PC-9 (cell line): ENCODE measurements at places on chromosomes 3 and 15. TPM values are rescaled to one million over a fixed set of nuclear protein-coding genes. Genes with fewer than 3 reads are reported as not detected.

- no peak overlapping the region for H3K4me3 ChIP-seq
- H3K36me3 ChIP-seq: no peaks in the 10 kb centered on the region
- H3K4me1 ChIP-seq: no peaks in the 10 kb centered on the region
Measured at GRCh38 chr15:24877174-24877573, 77.6 kb upstream of the SNRPN start.

The CFAP161 gene
- total RNA-seq: 1.4 and 2.0 TPM in 2 replicates

The ACKR2 gene
- 1.0 and 2.9 TPM in 2 replicates for total RNA-seq

DNA sequence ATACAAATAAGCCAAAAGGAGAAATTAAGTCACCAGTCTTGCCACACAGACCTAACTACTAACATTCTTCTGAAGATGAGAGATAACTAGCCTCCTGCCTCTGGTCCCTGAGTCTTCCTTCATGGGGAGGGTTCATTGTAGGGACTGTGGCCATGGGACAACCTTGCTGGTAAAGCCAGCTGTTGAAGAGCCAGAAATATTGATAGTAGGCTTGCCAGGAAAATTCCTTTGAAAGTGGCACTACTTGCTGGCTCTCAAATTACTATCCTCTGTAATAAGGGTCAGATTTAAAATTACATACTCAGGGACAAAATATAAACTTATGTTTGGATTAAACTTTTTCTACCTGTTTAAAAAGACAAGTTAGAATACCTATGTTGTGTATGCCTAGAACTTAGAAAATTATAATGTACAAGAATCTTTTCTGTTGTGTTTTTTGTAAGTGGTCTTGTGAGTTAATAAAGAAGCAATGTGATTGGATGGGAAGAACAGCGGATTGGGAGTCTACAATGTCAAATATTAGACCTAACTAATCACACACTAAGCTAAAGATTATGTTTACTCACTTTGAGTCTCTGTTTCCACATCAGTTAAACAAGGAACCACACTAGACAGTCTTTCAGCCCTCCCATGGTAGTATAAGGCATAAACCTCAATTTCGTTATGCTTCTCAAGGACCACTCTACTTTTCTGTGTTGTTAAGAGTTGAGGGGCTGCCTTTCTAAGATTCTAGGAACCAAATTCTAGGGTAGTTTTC is 60.0 kb upstream of the TRIM71 start:
- H3K36me3 ChIP-seq: no peaks in the 10 kb centered on the region
- no peak for DNase-seq
- no peak overlapping the region for H3K27ac ChIP-seq
- H3K4me3 ChIP-seq: no peak overlapping the region
- H3K4me1 ChIP-seq: no peaks in the 10 kb centered on the region
- H3K27me3 ChIP-seq: no peaks in the 10 kb centered on the region

The C3orf49 gene
- total RNA-seq: not detected in 2 replicates

DNA sequence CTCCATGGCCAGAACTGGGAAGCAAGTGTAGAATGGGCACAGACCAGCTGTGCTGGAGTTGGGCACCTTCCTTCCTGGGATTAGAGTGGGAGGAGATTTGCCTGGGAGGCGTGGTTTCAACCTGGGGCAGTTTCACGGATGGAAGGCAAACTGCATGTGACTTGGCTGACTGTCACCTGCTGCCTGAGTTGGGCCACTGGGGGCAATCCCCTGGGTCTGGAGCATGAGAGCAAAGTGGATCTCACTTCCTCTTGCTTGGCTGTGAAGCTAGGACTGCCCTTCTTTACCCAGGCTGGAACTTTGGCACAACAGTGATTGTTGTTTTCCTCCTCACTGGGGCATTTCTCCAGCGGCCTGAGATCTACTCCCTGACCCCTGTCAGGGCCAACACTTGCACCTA is 1247.0 kb upstream of the EPHA6 start:
- H3K4me3 ChIP-seq: no peak overlapping the region
- H3K27me3 ChIP-seq: no peaks in the 10 kb centered on the region
- no peak overlapping the region for H3K27ac ChIP-seq
- no peaks in the 10 kb centered on the region for H3K36me3 ChIP-seq
- no peak for DNase-seq

DNA sequence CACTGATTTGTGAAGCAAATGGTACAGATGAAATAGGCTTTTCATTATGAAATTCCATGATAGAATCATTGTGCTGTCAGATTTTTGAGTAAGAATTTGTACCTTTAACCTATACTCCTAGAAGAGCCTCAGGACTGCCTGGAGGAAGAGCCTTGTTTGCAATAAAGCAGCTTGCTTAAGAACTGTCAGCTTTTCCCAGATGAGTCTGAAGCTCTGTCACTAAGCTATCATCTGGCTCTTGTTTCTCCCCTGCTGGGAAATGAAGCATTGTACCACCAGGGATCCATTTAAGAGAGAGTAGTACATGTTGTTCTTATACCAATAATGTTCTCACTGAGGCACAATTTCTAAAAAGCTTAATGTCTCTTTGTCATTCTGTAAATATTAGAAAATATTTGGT is 85.1 kb upstream of the FLNB start:
- H3K4me1 ChIP-seq: no peaks in the 10 kb centered on the region
- no peaks in the 10 kb centered on the region for H3K27me3 ChIP-seq
- peaks cover 8% of the 10 kb centered on the region; the same call in 1 of the 2 replicates for H3K36me3 ChIP-seq
- DNase-seq: no peak

DNA sequence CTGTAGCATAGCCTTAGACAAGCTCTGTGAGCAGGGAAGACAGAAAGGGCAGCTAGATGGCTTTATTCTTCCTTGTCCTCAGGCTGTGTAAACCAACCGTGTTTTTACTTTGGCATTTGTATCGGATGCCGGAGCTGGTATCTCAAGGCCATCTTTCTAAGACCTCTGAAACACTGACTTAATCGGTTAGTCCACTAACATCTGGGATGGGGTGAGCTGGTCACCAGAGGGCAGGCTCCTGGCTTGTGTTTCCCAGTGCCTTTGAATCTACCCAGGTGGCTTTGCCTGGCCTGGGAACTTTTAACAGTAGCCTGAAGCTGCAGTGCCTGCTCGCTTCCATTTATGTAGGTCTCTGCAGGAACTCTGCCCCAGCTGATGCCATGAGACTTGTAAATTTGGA is 252.7 kb downstream of the NR1D2 start:
- H3K36me3 ChIP-seq: no peaks in the 10 kb centered on the region
- H3K27ac ChIP-seq: no peak overlapping the region
- no peak overlapping the region for H3K4me3 ChIP-seq
- no peaks in the 10 kb centered on the region for H3K4me1 ChIP-seq
- no peak for DNase-seq

- no peaks in the 10 kb centered on the region for H3K27me3 ChIP-seq
- no peaks in the 10 kb centered on the region for H3K4me1 ChIP-seq
- DNase-seq: no peak
- no peak overlapping the region for H3K27ac ChIP-seq
Measured at GRCh38 chr15:66735909-66736305, 33.9 kb downstream of the SMAD6 start.

GRCh38 chr3:175357758-175358157 is 498.6 kb downstream of the NAALADL2 start:
- no peak overlapping the region for H3K4me3 ChIP-seq
- H3K27me3 ChIP-seq: no peaks in the 10 kb centered on the region
- DNase-seq: no peak
- H3K27ac ChIP-seq: no peak overlapping the region
- H3K36me3 ChIP-seq: no peaks in the 10 kb centered on the region
- no peaks in the 10 kb centered on the region for H3K4me1 ChIP-seq

- no peak overlapping the region for H3K4me3 ChIP-seq
- no peak overlapping the region for H3K27ac ChIP-seq
Measured at GRCh38 chr3:109334572-109334971, 2.8 kb downstream of the DPPA4 start.

- H3K4me3 ChIP-seq: no peak overlapping the region
- no peak overlapping the region for H3K27ac ChIP-seq
- no peak for DNase-seq
- H3K4me1 ChIP-seq: no peaks in the 10 kb centered on the region
- H3K27me3 ChIP-seq: no peaks in the 10 kb centered on the region
- no peaks in the 10 kb centered on the region for H3K36me3 ChIP-seq
Measured at GRCh38 chr3:148269816-148270215, 427.9 kb upstream of the AGTR1 start.

The ECE2 gene
- not detected in 2 replicates for total RNA-seq

The ANKRD34C gene
- not detected in 2 replicates for total RNA-seq

GRCh38 chr15:31403096-31403495 is 76.5 kb downstream of the KLF13 start:
- DNase-seq: no peak
- H3K4me3 ChIP-seq: no peak overlapping the region
- H3K27me3 ChIP-seq: peaks cover 27% of the 10 kb centered on the region; the same call in 1 of the 2 replicates
- no peaks in the 10 kb centered on the region for H3K4me1 ChIP-seq
- no peak overlapping the region for H3K27ac ChIP-seq

The TIMP4 gene
- 15.5 and 19.0 TPM in 2 replicates for total RNA-seq

- DNase-seq: no peak
- no peak overlapping the region for H3K4me3 ChIP-seq
- H3K27ac ChIP-seq: no peak overlapping the region
- no peaks in the 10 kb centered on the region for H3K36me3 ChIP-seq
- no peaks in the 10 kb centered on the region for H3K4me1 ChIP-seq
Measured at GRCh38 chr15:85964471-85964870, 115.2 kb upstream of the AGBL1 start.

DNA sequence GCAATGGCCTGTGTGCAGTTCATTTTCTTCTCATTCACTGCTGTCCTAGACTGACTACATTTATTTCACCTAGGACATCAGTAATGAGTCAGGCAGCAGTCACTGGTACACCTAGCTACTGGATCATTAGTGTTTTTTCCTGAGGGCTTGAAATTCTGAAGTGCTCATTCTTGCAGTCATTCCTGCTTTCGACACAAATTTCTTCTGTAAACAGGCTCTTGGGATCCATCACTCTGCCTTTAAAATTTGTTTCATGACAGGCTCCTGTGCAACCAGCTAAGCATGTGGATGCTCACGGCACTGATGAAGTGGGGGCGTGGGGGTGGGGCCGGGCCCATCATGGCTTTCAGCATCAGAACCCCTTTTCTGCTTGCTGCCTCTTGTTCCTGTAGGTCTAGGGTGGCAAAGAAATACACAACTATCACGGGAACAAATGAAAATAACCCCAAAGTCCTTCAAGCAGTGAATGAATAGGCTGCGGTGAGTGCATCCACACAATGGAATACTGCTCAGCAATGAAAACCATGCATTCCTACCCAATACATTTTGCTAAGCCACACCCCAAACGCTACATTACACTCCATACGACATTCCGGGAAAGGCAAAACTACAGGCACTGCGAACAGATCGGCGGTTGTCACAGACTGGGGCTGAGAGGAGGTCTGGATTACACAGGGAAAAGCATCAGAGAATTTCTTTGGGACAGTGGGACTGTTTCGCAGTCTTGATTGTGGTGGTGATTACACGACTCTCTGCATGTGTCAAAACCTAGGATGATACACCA is 9.3 kb upstream of the MELTF start:
- peak; percentile 72 for DNase-seq
- peaks cover 4% of the 10 kb centered on the region; the same call in 1 of the 2 replicates for H3K4me1 ChIP-seq
- H3K36me3 ChIP-seq: peaks cover 3% of the 10 kb centered on the region

GRCh38 chr15:67124111-67124510 is 58.7 kb downstream of the SMAD3 start:
- H3K4me1 ChIP-seq: peaks cover 76% of the 10 kb centered on the region
- no peak for DNase-seq
- no peaks in the 10 kb centered on the region for H3K27me3 ChIP-seq
- peak overlapping the region; percentile 98 for H3K27ac ChIP-seq

The AMIGO3 gene
- 1.0 TPM in 1 of 2 replicates, not detected in the other for total RNA-seq

The GRM7 gene
- not detected in 2 replicates for total RNA-seq

The AMOTL2 gene
- 147 and 221 TPM in 2 replicates for total RNA-seq

The EEF1AKMT4 gene
- total RNA-seq: 11.7 and 12.1 TPM in 2 replicates

DNA sequence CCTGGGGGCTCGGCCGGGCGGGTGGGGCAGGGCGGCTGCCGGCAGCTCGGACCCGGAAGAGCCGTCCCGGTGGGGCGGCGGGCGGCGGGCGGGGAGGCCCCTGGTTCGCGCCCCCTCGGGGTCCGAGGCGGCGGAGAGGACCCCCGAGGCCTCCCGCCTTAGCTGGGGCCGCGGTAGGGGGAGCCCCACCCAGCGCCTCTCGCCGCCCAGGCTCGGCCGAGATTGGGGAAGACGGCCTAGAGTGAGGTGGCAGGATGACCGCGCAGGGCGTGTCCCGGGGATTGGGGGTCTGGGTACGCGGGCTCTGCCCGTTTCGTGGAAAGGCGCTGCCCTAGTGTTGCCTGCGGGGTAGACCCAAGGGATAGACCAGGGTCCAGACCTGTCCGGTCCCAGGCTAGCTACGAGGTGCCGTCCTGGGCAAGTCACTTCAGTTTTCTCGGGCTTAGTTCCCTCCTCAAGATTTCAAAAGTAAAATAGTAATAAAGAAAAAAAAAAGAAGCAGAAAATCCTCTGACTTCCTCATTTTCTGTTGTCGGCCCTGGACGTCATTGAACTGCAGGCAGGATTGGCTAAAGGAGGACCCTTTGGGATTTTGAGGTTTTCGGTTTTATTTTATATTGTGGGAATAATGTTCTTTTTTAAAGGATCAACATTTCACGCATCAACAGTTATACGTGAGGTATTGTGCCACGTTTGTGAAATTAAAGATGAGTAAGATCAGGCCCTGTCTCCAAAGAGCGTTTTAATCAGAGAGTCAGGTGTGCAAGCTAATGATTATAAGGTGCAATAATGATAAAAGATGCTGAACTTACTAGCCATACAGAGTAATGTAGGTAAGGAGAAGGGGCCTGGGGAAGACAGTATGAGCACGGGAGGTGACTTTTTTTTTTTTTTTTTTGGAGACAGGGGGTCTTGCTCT is 679 bp downstream of the IQGAP1 start:
- H3K4me1 ChIP-seq: peaks cover 16% of the 10 kb centered on the region
- peak overlapping the region; percentile 58 for H3K27ac ChIP-seq
- H3K36me3 ChIP-seq: peaks cover 29% of the 10 kb centered on the region
- no peak for DNase-seq
- H3K27me3 ChIP-seq: no peaks in the 10 kb centered on the region
- H3K4me3 ChIP-seq: peak overlapping the region; percentile 87

The GCSAM gene
- not detected in 2 replicates for total RNA-seq

DNA sequence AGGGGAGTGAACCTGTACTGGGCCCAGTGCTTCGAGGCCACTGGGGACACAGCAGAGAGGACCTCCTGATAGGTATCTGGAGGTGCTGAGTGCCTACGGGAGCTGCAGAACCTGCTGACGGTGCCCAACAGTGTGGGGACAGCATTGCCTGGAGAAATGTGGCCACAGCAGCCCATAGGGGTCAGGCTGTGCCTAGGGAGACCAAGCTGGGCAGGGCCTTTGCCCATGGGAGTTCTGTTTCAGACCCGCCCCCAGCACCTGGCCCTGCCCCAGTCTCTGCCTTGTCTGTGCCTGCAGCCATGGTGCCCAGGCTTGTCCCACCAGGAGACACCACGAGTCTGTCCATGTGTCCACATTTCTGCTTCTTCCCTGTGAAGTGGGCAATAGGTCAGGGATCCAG is 15.3 kb upstream of the RPL32 start:
- H3K27ac ChIP-seq: no peak overlapping the region
- no peaks in the 10 kb centered on the region for H3K36me3 ChIP-seq
- no peak overlapping the region for H3K4me3 ChIP-seq

The COL6A6 gene
- total RNA-seq: not detected in 2 replicates
